ENCODE measurements at places on chromosomes 3 and 15.

DNA sequence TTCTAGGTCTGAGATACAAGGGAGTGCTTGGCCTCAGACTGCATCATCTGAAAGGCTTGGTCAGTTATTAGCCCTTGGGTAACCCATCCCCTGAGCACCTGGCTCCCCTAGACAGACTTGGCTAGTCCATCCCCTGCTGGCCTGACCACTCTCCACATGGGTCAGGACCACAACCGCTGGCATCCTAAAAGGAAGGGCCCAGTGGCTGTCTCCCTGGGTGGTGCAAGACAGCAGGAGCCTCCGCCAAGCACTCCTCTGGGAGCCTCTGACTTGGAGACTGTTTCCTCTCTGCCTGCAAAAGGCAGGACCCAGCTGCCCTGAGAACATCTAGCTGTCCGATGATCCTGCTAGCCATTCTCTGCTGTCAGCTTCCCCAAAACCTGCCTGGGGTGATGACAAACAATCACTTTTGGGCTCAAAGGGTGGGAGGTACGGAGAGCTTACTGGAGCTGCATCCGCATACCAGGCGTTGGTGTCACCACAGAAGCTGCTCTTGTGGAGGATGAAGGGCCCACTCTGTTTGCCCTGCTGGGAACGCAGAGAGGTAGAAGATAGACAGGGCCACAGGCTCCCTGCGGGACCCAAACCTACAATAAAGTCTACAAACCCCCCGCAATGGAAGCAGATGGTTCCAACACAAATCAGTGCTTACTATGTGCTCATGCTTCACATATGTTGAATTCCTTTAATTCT is 108.0 kb upstream of the PRR20G start:
- DNase-seq = no peak

- DNase-seq = no peak
These were observed 31.6 kb upstream of the MASP1 start for GRCh38 chr3:187323091-187323490.

GRCh38 chr3:12656193-12656592 is 7.7 kb downstream of the RAF1 start:
- DNase-seq = no peak

- DNase-seq = no peak
These were observed 181.4 kb downstream of the GAP43 start for GRCh38 chr3:115804713-115805119.

GRCh38 chr15:97688886-97689285 is 271.6 kb upstream of the ARRDC4 start:
- DNase-seq = no peak

- no peak for DNase-seq
These were observed 44.2 kb upstream of the STT3B start for GRCh38 chr3:31488475-31489017.

DNA sequence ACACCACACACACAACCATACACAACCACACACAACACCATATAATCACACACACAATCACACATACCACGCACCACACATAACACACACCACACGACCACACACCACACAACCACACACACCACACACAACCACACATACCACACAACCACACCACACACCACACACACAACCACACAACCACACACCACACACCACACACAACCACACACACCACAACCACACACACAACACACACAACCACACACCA is 24.2 kb downstream of the CPN2 start:
- no peak for DNase-seq
